ENCODE measurements at places on chromosomes 4 and X. TPM values are rescaled to one million over a fixed set of nuclear protein-coding genes. Genes with fewer than 3 reads are reported as not detected.

DNA sequence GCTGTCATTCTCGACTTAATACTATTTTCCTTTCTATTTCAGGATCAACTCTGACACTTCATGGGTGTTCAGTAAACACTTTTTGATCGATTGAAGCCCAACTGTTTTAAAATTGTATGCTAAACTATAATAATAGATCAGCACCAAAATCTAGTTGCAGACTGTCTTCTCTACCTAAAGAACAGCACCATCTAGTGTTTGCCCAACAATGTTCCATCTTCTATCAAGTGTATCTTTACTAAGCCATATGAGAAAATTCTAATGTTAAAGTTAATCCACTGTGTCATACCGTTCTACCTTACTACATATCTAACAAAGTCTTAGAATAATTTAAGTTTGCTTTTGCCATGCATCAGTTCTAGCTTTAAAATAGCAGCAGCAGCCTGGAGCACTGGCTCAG, 113.0 kb upstream of the PRDX4 start:
- DNase-seq = peak; percentile 15

- no peak for DNase-seq
Measured at GRCh38 chrX:135395064-135395463, 26.7 kb upstream of the SMIM10L2A start.

- DNase-seq = no peak
Measured at GRCh38 chr4:105659190-105659589, 49.3 kb downstream of the INTS12 start.

GRCh38 chrX:155061760-155062159, 9.2 kb downstream of the CMC4 start:
- no peak for DNase-seq

DNA sequence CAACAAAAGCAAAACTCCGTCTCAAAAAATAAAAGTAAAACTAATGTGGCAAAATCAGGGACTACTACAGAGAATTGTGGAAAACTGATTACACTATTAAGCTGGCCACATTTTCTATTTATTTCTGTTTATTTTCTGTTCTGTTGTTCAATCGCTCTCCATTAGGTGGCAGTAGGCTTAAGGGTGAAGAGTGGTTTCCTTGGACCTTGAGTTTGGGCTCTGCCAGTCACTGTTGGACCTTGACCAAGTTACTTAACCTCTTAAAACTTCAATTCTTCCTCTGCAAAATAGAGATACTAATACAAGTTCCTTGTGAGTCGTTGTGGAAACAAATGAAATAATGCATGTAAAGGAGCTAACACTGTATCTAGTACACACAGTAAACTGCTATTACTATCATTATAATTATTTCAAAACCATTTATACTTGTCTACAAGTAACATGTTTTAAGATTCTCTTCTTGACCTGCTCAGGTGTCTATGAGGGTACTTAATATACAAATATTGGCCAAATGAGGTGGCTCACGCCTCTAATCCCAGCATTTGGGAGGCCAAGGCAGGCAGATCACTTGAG, 15.2 kb downstream of the HSD17B11 start:
- no peak for DNase-seq

DNA sequence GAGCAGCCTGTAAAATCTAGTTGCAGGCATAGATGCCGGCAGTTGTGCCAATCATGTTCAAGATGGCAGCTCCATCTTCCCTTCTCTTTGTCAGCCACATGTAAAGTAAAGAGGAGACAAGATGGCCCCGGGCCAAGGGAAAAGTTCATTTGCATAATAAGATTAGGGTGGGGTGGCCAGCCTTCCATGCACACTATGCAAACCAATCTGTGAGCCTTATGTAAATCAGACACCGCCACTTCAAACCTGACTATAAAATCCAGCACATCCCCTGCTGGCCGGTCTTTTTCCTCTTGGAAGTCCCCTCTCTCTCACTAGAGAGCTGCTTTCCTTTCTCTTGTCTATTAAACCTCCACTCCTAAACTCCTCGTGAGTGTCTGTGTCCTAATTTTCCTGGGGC, 78.9 kb upstream of the CBR4 start:
- DNase-seq = no peak

DNA sequence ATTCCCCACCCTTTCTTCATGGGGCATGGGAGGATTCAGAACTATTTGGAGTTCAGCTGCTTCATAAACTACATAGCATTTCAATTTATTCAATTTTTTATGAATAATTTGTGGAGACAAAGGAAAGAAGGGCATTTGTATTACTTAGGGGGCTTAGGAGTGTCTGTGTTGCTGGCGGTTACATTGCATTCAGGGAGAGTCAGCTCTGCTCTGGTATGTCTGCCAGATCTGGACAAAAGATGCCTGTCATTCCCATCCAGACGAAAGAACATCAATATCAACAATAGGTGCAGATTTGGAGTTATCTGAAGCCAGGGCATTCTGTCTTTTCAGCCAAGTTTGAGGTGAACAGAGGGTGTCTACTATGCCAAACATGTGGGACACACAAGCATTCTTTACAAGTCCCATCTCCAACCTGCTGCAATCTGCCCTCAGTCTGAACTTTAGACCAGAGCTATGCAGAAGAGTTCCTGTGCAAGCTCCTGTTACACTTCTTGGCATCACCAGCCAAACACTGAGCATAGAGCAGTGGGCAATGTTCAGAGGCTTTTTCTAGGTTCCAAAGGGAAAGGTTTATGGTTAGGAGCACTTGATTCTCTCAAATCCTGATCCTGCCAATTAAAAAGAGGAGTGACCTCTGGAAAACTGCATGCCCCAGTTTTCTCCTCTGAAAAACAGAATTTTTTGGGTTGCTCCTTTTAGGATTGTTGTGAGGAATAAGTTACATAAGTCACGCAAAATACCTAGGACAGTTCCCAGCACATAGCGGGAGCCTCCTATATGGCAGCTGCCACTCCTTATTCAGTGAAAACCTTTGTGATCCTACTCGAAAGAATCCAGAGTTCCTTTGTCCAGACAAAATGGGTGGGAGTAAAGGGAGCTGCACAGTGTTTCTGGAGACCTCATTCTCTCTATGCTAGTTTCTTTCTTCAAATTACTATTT, 719.5 kb upstream of the SLIT2 start:
- DNase-seq = no peak

DNA sequence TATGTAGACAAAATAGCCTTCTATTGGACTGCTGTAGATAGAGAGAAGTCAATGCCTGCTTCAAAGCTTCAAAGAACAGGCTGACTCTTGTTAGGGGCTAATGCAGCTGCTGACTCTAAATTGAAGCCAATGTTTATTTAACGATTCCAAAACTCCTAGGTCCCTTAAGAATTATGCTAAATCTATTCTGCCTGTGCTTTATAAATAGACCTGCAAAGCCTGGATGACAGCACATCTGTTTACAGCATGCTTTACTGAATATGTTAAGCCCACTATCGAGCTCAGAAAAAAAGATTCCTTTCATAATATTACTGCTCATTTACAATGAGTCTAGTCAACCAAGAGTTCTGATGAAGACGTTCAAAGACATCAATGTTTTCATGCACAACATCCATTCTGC, 54.8 kb upstream of the RBMXL3 start:
- DNase-seq = no peak

GRCh38 chr4:108060686-108061321, 71.1 kb downstream of the HADH start:
- no peak for DNase-seq

- DNase-seq = no peak
Measured at GRCh38 chr4:183814461-183814860, 90.6 kb upstream of the STOX2 start.

DNA sequence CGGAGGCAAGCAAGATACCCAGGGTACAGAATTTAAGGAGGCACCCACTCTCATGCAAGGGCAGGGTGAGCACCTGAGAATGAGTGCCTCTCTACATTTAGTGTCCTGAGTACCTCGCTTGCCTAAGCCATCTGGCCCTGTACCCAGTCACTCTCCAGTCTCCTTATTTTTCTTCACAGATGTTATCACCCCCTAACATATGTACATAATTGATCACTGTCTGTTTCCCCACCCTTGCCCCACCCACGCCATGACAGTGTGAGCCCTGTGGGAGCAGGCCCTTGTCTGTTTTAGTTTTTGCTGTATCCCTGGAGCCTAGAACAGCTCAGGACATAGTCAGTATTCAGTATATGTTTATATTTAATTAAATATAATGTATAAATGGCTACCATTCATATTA, 113.6 kb downstream of the SPRY1 start:
- DNase-seq = no peak

- no peak for DNase-seq
Measured at GRCh38 chr4:133156096-133156495, 7.0 kb downstream of the PCDH10 start.

DNA sequence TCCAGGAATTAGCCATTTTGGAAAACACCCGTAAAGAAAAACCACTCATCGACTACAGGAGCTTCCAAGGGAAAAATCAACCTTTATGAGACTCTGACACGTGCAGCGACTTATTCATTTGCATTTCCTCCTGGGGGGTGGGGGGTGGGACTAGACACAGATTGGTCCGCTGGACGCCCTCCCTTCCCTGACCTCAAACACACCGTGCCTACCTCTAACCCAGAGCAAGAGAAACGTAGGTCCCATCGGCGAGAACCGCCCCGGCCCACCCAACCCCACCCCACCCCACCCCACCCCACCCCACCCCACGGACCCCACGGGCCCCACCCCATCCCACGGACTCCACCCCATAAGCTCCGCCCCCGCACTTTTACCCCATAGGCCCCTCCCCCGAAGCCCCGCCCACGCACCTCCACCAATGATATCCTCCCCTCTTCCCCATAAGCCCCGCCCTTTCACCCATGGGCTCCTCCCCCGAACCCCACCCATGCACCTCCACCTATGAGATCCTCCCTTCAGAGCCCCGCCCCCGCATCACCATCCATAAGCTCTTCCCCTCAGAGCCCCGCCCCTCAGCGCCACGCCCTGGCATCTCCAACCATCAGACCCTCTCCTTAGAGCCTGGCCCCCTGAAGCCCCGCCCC, 1.1 kb downstream of the GTPBP6 start:
- DNase-seq = peak; percentile 8

GRCh38 chr4:110510955-110511544, 35.1 kb downstream of the ENPEP start:
- DNase-seq = no peak

- no peak for DNase-seq
Measured at GRCh38 chr4:178556796-178557195, 1114.6 kb upstream of the AGA start.

- DNase-seq = no peak
Measured at GRCh38 chrX:73127700-73128241, 48.5 kb upstream of the PABPC1L2A start.

GRCh38 chr4:95358421-95358820, 190.4 kb downstream of the UNC5C start:
- DNase-seq = no peak

- DNase-seq = no peak
Measured at GRCh38 chr4:25351777-25352416, 25.2 kb upstream of the ANAPC4 start.

DNA sequence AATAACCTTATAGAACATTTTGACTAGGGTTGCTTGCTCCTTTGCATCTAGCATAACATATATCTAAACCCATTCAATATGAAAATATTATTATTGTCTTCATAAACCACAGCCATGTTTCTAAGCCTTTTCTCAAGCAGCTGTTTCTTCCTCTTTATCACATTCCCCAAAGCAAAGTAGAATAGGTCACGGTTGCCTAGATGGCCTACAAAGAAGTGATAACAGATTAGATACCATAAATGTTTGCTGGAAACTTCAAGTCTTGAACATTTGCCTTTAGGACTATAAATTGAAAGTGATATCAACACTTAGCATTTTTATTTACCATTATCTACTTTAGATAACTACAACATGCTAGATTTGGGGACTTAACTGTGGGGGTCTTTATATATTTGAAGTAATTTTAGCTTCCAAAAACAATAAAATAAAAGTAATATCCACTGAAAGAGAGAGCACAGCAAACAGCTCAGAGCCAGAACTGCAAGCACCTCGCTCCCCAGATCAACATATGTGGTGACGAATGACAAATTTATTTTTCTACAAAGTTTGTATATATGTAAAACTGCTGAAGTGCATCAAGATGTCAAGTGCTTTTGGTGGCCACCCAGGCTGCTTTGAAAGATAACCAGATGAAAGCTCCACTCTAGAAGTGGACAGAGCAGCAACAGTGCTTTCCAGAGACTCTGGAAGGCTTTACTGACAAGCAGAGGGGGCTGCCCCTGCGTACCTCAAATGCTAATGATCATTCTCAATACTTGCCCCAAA, 8.0 kb downstream of the HHIP start:
- no peak for DNase-seq

GRCh38 chr4:3239303-3239702, 9.7 kb upstream of the MSANTD1 start:
- no peak for DNase-seq

DNA sequence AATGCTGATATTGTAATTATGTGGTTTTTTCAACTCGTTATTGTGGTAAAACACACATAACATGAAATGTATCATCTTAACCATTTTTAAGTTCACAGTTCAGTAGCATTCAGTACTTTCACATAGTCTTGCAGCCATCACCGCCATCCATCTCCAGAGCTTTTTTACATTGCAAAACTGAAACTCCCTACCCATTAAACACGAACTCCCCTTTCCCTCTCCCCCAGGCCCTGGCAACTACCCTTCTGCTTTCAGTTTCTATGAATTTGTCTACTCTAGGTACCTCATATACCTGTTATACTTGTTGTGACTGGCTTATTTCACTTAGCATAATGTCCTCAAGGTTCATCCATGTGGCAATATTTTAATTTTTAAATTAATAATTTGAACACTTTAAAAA, 380.6 kb downstream of the MAPK10 start:
- DNase-seq = no peak

- DNase-seq = no peak
Measured at GRCh38 chrX:20333672-20334071, 67.0 kb upstream of the RPS6KA3 start.

MAGEA2B gene
- not detected for total RNA-seq

TMSB15B gene
- 10.4 TPM for total RNA-seq

TCEAL5 gene
- not detected for total RNA-seq

CLDN2 gene
- total RNA-seq = 0.10 TPM

TCEAL7 gene
- not detected for total RNA-seq

CFAP299 gene
- not detected for total RNA-seq

SUPT20HL2 gene
- total RNA-seq = not detected

PAGE2B gene
- not detected for total RNA-seq

FAAH2 gene
- 0.10 TPM for total RNA-seq

FRG2 gene
- total RNA-seq = not detected

FGFRL1 gene
- total RNA-seq = 43.1 TPM

VCX3A gene
- total RNA-seq = not detected

Measured in Panc1 (cell line).